ENCODE measurements at places on chromosomes 1 and 21. TPM values are rescaled to one million over a fixed set of nuclear protein-coding genes. Genes with fewer than 3 reads are reported as not detected.
A peak's percentile ranks its signal among the peaks of the same experiment; 100 is the strongest.

PDE4B gene
- total RNA-seq: 54.4 TPM

- DNase-seq: no peak
- H3K4me1 ChIP-seq: no peaks in the 10 kb centered on the region
- H3K27me3 ChIP-seq: no peaks in the 10 kb centered on the region
- no peak overlapping the region for H3K27ac ChIP-seq
These were observed 160.8 kb downstream of the HHAT start for GRCh38 chr1:210489491-210489890.

LAMTOR2 gene
- total RNA-seq: 75.5 TPM

TTC22 gene
- 0.32 TPM for total RNA-seq

DNA sequence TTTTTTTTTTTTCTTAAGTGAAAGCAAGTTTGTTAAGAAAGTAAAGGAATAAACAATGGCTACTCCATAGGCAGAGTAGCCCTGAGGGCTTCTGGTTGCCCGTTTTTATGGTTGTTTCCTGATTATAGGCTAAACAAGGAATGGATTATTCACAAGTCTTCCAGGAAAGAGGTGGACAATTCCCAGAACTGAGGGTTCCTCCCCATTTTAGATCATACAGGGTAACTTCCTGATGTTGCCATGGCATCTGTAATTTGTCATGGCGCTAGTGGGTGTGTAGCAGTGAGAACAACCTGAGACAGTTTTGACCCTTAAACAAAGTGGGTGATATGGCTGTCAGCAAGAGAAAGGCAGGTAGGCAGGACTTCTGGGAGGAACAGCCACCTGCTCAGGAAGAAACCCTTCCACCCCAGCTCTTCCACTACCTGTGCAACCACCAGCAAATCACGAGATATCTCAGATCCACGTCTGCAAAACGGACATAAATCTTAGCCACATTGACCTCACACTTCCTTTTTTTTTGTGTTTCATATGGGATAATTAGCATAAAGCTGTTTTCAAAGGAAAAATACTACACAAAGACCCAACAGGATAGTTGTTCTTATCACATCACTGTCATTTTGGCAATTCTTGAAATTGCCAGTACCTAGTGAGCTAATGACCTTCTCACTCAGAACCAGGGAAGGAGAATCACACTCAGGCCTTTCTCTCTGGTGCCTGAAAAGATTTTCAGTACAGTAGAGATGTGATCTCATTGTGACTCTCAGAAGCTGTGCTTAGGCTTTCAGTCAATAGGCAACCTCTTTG, 34.8 kb upstream of the DUSP10 start:
- no peaks in the 10 kb centered on the region for H3K36me3 ChIP-seq
- no peaks in the 10 kb centered on the region for H3K4me1 ChIP-seq
- no peak overlapping the region for H3K4me3 ChIP-seq
- no peak overlapping the region for H3K27ac ChIP-seq

USH2A gene
- not detected for total RNA-seq

DNA sequence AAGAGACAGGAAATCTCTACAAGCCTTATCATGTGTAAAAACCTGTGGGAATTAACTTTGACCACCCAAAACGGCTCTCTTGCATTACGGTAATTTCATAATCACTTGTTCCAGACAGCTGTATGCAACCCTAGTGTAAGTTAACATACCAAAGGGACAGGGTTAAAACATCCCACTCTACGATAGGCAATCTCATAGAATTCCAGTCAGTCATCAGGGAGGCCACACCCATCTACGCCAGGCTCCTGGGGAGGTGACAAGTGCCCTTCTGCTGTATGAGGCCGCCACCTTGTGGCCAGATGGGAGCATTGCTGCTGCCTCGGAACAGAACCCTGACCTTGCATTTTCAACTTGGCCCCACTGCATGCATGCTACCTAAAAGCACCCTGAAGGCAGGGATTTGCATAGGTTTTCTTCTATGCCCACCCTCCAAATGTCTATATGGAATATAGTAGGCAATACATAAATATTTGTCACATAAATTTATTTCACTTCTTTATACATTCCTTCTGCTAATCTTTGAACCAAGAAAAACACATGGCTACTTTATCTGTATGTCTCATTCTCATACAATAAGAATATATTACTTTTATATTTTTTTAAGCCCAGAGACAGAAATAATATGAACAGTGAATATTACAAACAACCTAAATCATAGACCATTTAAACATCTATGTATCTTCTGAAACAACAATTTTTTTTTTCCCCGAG, 12.6 kb downstream of the HSF2BP start:
- no peaks in the 10 kb centered on the region for H3K4me1 ChIP-seq
- H3K27ac ChIP-seq: no peak overlapping the region
- H3K4me3 ChIP-seq: no peak overlapping the region
- H3K27me3 ChIP-seq: no peaks in the 10 kb centered on the region

GRCh38 chr1:110890474-110891196, 17.7 kb downstream of the CD53 start:
- no peak for DNase-seq
- H3K36me3 ChIP-seq: no peaks in the 10 kb centered on the region
- no peaks in the 10 kb centered on the region for H3K4me1 ChIP-seq
- H3K27ac ChIP-seq: no peak overlapping the region

ACKR1 gene
- total RNA-seq: 81.9 TPM

FMO2 gene
- 132 TPM for total RNA-seq

DNA sequence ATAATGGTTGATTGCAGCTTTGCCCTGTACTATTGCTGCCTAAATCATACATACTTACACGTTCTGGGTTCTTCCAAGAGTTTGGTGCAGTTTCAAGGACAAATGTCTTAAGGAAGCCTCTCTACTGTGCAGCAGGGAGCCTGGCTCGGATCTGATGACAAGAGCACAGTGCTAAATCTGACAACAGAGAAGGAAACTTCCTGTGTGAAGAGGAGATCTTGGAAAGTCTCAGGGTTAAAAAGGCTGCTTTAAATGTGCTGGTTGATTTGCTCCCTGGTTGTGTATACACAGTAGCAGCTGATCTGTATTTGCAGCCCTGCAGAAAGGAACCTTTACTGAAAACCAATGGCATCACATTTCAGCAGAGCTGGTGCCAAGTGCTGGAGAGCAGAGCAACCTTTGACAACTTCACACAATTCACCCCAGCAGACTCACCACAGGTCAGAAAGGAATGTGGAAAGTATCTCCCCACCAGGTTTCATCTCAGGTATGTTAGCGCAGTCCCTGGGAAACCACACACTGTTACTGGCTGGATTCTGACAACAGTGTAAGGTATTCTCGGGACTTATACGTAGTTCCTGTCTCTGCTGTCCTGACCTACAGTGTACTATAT, 355.0 kb upstream of the ESRRG start:
- no peaks in the 10 kb centered on the region for H3K4me1 ChIP-seq
- peak; percentile 49 for DNase-seq
- H3K27ac ChIP-seq: peak overlapping the region; percentile 69

DNA sequence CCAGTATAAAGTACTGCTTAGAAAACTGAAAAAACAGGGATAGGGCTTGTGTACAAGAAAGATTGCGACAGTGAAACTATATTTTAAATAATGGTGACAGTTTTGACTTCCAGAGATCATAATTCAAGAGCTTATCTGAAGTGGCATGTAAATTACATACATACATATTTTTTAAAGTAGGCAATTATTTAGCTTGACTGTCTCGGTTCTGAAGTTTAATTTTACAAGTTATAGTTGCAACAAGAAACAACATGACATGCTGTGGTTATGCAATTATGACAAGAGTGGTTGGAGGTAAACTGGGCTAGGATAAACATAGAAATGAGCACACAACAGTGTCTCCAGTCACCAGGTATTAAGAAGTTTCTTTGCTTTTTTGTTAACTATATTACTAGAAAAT, 4.1 kb downstream of the C1orf21 start:
- no peak overlapping the region for H3K4me3 ChIP-seq
- no peaks in the 10 kb centered on the region for H3K4me1 ChIP-seq
- DNase-seq: no peak
- no peaks in the 10 kb centered on the region for H3K27me3 ChIP-seq

SYDE2 gene
- total RNA-seq: 15.4 TPM
